ENCODE measurements at places on chromosomes 1 and 21. TPM values are rescaled to one million over a fixed set of nuclear protein-coding genes. Genes with fewer than 3 reads are reported as not detected.

- DNase-seq = no peak
These were observed 79.7 kb downstream of the KIF26B start for GRCh38 chr1:245234217-245235081.

- DNase-seq = no peak
These were observed 9.8 kb upstream of the KCNA3 start for GRCh38 chr1:110684491-110684890.

DNA sequence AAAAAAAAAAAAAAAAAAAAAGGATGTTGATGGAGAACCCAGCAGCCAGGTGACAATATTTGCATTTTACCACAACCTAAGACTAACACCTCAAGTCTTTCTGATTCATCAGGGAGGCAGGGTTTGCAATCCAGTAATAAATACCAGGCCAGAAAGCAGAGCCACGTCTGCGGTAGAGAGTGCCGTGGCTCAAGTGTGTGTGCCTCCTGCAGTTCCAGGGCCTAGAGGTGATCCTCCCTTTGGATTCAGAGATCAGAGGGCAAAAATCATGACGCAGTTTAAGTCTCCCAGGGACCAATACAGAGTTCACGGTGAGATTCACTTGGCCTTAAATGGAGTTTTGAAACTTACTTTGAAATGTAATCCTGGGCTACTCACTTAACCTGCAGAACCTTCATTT lies 34.9 kb downstream of the TMCO4 start:
- DNase-seq = no peak

DNA sequence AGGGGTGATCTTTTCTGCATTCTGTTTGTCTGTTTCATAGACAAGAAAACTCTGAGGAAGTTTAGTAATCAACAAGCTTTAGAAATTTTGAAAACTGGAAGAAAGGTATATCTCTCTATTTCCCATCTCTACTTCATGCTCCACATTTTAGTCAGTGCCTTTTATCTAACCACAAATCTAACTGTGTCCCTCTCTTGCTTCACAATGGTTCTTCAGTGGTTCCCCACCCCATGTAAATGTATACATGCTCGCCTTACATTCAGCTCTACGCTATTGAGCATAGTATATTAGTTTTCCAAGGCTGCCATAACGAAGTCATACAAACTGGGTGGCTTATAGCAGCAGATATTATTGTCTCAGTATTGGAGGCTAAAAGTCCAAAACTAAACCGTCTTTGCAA lies 14.4 kb upstream of the SAMSN1 start:
- DNase-seq = no peak

DNA sequence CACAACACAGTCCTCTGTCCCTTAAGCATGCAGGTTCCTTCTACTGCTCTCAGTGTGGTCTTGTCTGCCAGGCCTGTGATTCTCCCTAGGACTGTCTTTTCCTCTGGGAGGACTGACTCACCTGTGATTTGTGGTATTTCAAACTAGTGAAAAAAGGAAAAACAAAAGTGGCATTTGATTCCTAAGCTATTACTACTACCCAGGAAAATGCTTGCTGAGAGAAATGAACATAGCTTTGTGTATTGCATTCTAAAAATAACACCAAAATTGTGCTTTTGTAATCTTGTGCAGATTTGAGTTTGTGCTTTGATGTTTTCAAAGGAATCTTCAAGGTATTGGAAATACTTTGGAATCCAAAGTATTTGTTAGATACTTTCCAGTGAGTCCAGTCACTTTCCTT lies 57.0 kb downstream of the GPR161 start:
- DNase-seq = no peak

GRCh38 chr1:234610061-234610665 lies at the start of gene IRF2BP2:
Gene IRF2BP2 (minus strand): TSS chr1:234610178. CDS start chr1:234609494, 684 bp downstream.
- DNase-seq = peak; percentile 92

Gene SLAMF8
- total RNA-seq = 3.3 TPM

Gene CHTOP
- total RNA-seq = 66.3 TPM

Gene HFM1
- total RNA-seq = 2.3 TPM
